ENCODE measurements at places on chromosomes 6 and 20. TPM values are rescaled to one million over a fixed set of nuclear protein-coding genes. Genes with fewer than 3 reads are reported as not detected.

DNA sequence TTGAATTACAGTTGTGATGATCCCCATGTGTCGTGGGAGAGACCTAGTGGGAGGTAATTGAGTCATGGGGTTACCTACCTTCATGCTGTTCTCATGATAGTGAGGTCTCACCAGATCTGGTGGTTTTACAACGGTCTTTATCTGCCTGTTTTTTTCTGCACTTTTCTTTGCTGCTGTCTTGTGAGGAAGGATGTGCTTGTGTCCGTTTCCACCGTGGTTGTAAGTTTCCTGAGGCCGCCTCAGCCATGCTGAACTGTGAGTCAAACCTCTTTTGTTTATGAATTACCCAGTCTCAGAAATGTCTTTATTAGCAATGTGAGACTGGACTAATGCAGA lies 6.5 kb upstream of the RANBP9 start:
- DNase-seq = no peak

DNA sequence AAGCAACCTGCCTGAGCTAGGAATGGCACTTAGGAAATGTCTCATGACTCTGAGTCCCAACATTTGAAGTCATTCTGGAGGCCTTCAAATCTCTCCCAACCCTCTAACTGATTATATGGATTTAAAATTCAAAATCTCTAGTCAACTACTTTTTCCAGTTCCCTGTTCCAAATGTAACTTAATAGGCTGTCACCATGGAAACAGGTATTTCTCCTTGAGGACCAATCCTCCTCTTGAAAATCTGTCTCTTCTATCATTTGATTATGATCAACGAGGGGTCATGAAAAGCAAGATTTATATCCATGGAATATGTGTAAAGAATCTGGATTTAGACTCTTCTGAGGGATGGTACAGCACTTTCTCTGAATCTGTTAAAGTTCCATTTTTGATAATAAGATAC lies 127.3 kb upstream of the DTNBP1 start:
- no peak for DNase-seq

DNA sequence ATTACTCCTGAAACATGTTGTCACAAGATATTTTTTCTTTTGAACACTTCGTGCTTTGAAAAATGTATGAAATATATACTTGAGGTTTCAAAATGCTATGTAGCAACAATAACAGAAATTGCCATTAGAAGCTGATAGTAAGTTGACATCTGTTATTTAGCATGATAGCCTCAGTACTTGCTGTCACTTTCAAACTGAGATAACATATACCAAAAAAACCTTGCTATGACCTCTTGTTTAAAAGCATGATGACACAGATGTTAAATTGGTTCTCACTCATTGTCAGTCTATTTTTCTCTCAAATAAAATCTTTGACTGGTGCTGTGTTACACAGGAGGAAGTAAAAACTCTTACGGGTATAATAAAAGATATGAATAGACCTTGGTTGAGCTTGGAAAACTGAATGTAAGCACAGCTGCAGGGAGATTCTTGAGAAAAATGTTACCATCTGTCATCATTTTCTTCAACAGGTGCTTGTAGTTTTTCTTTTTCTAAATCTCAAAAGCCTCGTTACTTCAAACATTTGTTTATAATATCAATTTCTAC lies 18.6 kb downstream of the MOXD1 start:
- DNase-seq = no peak

DNA sequence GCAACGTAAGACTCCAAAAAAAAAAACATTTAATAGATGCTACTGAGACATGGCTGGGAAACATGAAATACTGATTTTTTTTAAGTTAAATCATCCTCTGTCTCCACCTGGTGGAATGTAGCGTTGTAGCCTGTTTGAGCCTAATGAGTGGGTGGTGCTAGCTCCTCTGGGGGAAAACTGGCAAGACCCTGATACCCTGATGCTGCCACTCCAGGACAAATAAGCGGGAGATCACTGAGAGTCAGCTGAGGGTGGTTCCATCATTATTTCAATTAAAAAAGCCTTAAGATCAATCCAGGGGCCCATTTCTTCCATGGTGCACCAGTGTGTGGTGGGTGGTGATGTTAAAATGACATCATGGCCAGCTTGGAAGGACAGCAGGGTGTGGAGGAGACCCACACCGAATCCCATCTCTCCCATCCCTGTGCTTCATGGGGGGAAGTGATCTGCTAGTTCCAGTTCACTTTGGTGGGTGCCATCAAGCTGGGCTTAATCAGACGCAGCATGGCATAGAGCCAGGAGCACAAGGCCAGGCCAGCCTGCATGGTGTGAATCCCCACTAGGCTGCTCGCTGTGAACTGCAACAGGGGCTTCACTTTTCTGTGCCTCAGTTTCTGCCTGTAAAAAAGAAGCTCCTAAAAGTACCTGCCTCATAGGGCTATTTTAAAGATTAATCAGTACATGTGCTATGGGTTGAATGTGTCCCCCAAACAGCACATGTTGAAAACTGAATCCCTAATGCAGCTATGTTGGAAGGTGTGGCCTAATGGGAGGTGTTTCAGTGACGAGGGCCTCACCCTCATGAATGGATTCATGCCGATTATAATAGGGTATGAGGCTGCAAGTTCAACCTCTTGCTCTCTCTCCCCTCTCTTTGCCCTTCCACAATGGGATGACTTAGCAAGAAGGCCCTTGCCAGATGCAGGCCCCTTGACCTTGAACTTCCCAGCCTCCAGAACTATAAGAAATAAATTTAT lies 13.0 kb upstream of the MRPS10 start:
- DNase-seq = peak; percentile 23

DNA sequence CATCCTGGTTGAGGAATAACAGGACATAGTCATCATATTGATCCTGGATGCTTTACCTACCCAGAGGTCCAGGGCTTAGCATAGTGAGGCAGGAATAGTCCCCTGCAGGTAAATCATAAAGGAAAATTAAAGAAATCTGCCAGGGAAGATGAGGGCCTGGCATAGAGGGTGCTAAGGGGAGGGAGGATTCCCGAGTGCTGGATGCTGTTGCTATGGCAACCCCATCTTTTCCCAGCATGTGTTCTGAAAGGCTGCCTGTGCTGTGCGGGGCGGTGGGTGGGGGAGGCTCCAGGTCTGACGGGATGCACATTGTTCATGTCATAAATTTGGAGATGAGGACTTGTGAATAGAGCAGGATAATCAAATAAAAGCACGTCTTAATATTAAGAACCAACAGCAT lies 212.6 kb upstream of the PCSK2 start:
- no peak for DNase-seq

GRCh38 chr20:57787151-57787989 lies 77.6 kb upstream of the PMEPA1 start:
- DNase-seq = no peak

DNA sequence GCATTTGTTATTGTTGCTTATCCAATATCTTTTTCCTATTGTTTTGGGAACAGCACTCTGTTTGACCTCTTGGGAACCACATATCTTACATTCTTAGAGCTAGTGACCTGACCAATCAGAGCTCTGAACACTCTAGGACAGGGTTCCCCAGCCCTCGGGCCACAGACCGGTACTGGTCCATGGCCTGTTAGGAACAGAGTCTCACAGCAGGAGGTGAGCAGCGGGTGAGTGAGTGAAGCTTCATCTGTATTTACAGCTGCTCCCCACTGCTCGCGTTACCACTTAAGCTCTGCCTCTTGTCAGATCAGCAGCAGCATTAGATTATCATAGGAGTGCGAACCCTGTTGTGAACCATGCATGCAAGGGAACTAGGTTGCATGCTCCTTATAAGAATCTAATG lies 226.0 kb upstream of the TSHZ2 start:
- no peak for DNase-seq

- DNase-seq = no peak
Observed at GRCh38 chr6:88298066-88298845, 132.1 kb upstream of the CNR1 start.

DNA sequence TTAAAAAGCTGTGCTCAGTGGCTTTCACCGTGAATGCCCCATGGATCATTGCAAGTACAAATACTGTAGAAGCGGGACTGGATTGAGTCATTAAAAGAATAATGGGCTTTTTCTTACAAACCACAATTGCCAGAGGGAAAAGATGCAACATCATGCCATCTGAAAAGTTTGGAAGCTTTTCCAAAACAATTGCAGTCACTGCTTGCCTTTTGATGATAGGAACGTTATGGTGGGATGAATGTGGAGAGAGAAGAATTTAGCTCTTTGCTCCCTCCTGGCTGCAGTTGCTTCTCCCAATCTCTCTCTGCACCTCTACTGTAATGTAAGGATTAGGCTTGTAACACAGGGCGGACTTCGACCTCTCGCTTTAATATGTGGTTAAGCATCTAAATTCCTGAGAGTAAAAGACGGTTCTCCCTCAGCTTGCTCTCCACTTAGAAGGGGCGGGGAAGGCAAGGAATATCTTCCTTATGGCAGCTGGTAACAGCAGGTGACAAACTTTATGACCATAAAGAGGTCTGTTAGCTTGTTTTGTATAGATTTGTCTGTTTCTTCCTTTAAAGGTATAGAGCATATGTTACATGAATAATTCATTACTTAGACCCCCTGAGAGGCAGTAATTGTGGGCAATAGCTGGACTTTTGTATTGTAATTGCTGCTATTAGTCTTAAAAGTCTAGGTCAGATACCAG lies 376.1 kb downstream of the UTRN start:
- DNase-seq = peak; percentile 60

- no peak for DNase-seq
Observed at GRCh38 chr6:71531006-71531405, 242.4 kb downstream of the OGFRL1 start.

DNA sequence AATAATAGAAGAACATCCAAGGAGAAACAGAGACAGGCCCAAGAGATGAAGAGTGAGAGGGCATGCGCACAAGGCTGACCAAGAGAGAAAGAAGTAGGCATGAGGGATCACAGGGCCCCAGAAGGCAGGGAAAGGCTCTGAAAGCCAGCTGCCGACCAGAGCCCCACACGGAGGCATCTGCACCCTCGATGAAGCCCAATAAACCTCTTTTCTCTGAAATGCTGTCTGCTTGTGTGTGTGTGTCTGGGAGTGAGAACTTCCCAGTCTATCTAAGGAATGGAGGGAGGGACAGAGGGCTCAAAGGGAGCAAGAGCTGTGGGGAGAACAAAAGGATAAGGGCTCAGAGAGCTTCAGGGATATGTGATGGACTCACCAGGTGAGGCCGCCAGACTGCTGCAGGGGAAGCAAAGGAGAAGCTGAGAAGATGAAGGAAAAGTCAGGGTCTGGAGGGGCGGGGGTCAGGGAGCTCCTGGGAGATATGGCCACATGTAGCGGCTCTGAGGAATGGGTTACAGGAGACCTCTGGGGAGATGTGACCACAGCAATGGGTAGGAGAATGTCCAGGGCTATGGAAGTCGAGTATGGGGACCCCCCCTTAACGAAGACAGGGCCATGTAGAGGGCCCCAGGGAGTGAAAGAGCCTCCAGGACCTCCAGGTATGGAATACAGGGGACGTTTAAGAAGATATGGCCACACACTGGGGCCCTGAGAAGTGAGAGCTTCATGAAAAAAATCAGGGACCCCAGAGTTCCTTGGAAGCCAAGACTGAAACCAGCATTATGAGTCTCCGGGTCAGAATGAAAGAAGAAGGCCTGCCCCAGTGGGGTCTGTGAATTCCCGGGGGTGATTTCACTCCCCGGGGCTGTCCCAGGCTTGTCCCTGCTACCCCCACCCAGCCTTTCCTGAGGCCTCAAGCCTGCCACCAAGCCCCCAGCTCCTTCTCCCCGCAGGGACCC lies 981 bp upstream of the TNF start:
- DNase-seq = no peak

- DNase-seq = no peak
Observed at GRCh38 chr20:53657279-53657678, 63.6 kb upstream of the ZNF217 start.

GRCh38 chr6:14178083-14178445 lies 60.5 kb downstream of the CD83 start:
- DNase-seq = no peak

DNA sequence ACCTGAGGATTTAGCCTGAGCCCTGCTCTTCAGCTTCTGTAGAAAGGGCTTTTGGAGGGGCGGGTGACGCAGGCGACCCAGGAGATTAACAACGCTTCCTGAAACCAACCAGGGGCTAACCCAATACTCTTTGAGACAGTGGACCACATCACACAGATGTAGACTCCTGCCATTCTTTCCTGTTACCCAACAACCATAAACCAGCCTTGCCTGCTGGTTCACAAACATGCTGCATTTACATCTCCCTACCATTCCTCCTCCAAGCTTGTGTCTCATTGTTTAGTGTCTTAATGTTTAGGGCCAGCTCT lies 28.3 kb downstream of the PPP1R16B start:
- DNase-seq = no peak

GRCh38 chr6:129490521-129491255 lies 219.3 kb downstream of the ARHGAP18 start:
- DNase-seq = peak; percentile 93

- no peak for DNase-seq
Observed at GRCh38 chr6:25217829-25218228, 61.3 kb upstream of the CARMIL1 start.

DNA sequence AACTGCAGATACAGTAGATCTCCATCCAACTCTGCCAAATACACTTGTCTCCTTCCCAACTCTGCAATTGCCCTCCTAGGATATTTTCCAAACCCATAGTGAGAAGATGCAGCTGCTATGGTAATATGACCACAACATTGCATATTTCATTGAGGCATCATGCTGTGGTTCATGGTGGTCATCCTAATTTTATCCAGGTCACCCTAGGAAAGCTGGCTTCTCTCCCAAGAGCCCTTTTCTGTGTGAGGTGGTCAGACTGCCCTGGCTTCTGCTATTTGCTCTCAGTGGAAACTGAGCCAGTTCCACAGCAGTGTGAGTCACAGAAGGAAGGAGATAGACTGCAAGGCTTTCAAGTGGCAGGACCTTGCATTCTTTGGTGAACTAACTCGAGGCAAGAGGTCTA lies 5.5 kb downstream of the OGFRL1 start:
- DNase-seq = no peak

DNA sequence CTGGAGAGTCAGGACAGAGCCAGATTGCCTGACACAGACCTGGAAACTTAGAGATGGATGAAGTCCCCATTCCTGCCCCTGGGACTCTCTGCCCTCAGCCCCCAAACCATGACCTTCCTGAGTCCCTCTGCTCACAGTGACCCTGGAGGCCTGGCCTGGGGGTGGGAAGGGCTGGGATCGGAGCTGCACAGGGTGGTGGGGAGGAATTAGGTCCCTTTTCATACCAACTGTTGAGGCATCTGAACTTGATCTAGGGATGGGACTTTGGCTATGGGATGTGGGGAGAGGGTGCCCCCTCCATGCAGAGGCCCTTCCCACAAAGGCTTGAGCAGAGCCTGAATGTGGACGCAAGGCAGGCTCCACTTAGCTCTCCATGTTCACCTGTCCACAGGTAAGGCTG lies 144.1 kb downstream of the MRPL14 start:
- no peak for DNase-seq

- no peak for DNase-seq
Observed at GRCh38 chr20:61704661-61705060, 361.0 kb downstream of the TAF4 start.

Gene VSTM2L
- total RNA-seq = 23.3 TPM

Gene FABP7
- 1.2 TPM for total RNA-seq

Gene HS3ST5
- total RNA-seq = not detected

Gene LRRN4
- not detected for total RNA-seq

Gene TBC1D7
- 34.2 TPM for total RNA-seq

Gene DUSP15
- total RNA-seq = 0.31 TPM

Gene OR12D3
- total RNA-seq = not detected

Gene SRMS
- total RNA-seq = not detected

Gene SPATA25
- total RNA-seq = 2.0 TPM

Gene PLEKHG1
- total RNA-seq = 4.1 TPM

Gene CCN5
- total RNA-seq = not detected

Gene MOCS3
- 5.3 TPM for total RNA-seq

Gene SLPI
- total RNA-seq = not detected

Gene SNX21
- 7.3 TPM for total RNA-seq

Gene SLC35D3
- total RNA-seq = not detected
